AG04449 (cell line): ENCODE measurements at places on chromosomes 6 and 20.

- DNase-seq = no peak
These were observed 18.1 kb downstream of the ACSS1 start for GRCh38 chr20:25039697-25040437.

DNA sequence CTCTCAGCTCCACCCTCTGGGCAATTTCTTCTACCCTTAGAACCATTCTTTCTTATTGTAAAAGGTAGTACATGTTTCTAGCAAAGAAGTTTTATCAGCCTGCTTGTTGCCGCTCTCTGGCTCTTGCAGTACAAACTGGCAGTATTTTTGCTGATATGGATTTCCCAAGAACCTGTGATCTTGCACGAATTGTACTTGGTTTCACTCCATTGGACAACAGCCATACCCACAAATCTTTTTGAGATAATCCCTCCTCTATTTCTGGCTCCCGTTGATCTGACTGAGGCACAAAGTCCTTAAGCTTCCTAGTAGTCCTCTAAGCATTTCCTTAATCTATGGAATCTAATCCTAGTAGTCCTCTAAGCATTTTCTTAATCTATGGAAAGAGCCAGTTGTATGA, 487.0 kb upstream of the PTCHD4 start:
- DNase-seq = no peak

DNA sequence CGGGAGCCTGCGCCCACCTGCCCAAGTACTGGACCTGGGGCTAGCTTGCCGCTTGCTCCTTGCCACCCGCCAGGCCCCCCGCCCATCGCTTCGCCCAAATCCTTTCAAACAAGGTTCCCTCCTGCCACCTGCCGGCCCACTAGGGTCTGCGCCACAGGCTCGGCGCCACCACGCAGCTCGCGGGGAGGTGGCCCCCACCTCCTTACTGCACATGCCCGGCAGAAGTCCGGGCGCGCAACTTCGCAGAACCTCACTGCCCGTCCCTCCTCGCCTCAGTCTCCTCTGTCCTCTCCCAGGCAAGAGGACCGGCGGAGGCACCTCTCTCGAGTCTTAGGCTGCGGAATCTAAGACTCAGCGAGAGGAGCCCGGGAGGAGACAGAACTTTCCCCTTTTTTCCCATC, 11.2 kb downstream of the GNAS-AS1 start:
- DNase-seq = no peak

GRCh38 chr6:105459864-105460263, 57.0 kb upstream of the PREP start:
- no peak for DNase-seq

GRCh38 chr6:16106991-16107787, 21.7 kb upstream of the MYLIP start:
- DNase-seq = no peak

- no peak for DNase-seq
These were observed 539 bp downstream of the TMEM200A start for GRCh38 chr6:130366107-130367005.

DNA sequence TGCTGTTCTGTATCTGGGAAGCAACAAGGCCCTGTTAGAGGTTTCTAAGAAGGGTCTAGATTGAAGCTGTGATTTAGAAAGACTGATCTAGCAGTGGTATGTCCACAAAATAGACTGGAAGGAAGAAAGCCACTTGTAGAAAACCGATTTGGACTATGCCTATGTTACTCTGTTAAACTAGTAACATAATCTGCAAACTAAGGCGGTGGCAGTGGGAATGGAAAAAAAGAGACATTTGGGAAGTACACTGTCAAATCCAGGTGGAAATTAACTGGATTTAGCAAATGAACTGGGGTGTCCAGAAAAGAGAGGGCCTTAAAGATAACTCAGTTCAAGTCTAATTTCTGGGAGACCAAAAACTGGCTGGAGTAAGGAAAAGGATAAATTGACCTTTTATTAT, 11.6 kb downstream of the ILRUN start:
- no peak for DNase-seq

DNA sequence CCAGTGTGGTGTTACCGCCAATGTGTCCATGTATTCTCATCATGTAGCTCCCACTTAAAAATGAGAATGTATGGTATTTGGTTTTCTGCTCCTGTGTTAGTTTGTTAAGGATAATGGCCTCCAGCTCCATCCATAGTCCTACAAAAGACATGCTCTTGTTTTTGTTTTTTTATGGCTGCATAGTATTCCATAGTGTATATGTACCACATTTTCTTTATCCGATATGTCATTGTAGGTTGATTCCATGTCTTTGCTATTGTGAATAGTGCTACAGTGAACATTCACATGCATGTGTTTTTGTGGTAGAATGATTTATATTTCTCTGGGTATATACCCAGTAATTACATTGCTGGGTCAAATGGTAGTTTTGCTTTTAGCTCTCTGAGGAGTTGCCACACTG, 207.2 kb downstream of the CDKAL1 start:
- no peak for DNase-seq

DNA sequence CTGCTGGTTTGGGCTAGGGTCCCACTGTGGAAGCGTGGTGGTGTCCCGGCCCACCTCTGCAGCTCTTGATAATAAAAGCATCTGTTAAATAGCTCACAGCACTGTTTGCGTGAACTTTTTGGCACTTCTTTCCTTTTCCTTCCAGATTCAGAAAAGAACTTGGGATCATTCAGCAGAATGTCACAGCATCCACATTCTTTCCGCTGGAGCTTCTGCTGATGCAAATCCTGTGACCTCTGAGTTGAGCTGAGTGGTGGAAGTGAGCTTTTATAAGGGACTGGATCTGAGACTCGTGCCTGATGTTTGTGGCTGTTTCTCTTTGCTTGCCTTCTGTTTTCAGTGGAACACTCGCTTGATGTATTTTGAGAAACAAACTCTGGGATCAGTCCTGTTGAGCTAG, 3.9 kb downstream of the OSBPL2 start:
- no peak for DNase-seq

DNA sequence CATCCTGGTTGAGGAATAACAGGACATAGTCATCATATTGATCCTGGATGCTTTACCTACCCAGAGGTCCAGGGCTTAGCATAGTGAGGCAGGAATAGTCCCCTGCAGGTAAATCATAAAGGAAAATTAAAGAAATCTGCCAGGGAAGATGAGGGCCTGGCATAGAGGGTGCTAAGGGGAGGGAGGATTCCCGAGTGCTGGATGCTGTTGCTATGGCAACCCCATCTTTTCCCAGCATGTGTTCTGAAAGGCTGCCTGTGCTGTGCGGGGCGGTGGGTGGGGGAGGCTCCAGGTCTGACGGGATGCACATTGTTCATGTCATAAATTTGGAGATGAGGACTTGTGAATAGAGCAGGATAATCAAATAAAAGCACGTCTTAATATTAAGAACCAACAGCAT, 212.6 kb upstream of the PCSK2 start:
- no peak for DNase-seq

DNA sequence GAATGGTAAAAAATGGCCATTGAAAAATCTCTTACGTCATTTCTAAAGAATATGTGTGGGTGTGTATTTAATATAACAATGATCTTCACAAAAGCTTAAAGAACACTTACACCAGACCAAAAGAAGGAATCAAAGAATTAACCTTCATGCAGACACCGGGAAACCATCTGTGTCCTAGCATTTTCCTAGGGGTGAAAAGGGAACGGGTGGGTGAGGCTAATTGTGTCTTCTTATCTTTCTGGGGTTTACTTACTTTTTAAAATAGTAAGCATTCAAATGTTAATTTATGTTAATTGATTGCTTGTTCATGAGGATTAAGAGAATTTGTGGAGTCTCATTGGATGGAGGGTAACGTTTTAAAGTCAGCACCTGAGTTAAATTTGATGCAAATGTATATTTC, 47.5 kb downstream of the BMP2 start:
- DNase-seq = no peak

GRCh38 chr6:17218023-17218748, 63.0 kb upstream of the RBM24 start:
- no peak for DNase-seq

- DNase-seq = no peak
These were observed 79.5 kb upstream of the TCF21 start for GRCh38 chr6:133809406-133809805.

DNA sequence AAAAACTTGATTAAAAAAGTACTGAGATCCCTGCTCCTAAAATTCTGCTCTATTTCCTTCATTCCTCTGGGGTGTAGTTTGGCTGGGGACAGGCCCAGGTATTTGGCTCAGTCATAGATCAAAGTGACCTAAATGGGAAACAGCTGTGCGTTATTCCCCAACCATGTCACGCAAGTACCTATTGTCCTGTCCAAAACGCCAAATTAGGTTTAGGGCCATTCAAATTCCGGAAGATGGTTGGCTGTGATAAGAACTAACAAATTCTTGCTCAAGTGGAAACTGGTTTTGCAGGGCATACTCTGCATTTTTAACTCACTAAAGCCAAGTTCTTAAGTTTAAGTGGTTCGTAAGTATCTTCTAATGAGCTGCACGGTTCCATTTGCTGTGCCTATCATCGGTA, 147.6 kb upstream of the TMEM170B start:
- DNase-seq = no peak

- DNase-seq = no peak
These were observed 33.4 kb downstream of the MTFR2 start for GRCh38 chr6:136216503-136217401.

DNA sequence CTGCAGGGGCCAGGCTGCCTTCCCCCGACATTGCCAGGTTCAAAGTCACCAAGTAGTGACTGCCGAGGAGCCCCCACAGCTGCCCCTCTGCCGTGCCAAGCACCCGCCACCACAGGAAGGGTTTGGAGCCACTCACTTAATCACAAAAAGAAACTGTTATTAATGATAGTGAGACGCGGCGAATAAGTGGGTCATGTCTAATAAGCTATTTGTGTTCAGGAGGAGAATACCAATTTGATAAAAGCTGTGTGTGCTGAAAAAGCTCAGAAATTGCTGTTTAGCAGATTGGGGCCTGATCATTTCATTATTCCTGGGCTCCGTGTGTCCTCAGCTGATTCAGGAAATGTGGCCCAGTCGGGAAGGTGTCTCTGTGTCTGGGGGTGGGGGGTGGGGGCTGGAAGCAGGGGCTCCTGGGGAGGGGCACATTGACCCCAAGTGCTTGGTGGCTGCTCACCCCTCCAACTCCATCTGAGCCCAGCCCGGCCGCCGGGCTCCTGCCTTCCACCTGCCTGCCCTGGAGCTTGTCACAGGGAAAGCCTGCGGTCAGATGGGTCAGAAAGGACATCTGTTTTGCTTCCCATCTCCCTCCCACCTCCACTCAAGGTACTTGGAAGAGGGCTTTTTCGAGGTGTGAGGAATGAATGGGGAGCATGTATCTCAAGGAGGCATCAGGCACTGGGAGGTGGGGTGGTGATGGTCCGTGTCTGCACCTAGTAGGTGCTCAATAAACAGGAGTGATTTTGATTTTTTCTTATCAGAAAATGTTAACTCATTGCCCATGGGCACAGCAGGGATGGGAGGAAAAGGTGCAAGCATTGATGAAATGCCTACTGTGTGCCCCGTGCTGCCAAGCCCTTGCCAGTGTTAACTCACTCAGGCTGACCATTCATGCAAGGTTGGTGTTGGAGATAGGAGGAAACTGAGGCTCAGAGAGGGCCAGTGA, 3.0 kb downstream of the VSTM2L start:
- no peak for DNase-seq

DNA sequence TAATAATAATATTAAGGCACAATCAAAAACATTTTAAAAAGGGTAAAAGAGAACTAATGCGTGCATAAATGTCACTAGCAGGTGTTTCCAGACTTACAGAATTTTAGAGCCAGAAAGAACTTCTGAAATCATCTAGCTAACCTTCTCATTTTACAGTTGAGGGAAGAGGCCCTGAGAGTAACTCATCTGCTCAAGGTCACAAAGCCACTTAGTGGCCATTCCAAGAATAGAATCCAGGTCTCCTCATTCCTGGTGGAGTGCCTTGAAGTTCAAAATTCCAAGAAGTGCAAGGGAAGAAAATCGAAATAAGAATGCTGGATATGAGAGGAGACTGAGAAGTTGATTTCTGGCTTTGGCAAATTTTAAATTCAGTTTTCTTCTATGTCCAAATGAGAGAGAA, 3.2 kb upstream of the KIAA0408 start:
- no peak for DNase-seq
